HL-60 (cell line): ENCODE measurements at places on chromosomes 4 and X.
A peak's percentile ranks its signal among the peaks of the same experiment; 100 is the strongest.

- peak; percentile 85 for DNase-seq
These were observed 68.7 kb upstream of the PGM2 start for GRCh38 chr4:37757761-37758160.

GRCh38 chr4:137427411-137427810, 104.9 kb downstream of the PCDH18 start:
- no peak for DNase-seq

GRCh38 chr4:153497091-153497531, 31.0 kb downstream of the TMEM131L start:
- DNase-seq: no peak

DNA sequence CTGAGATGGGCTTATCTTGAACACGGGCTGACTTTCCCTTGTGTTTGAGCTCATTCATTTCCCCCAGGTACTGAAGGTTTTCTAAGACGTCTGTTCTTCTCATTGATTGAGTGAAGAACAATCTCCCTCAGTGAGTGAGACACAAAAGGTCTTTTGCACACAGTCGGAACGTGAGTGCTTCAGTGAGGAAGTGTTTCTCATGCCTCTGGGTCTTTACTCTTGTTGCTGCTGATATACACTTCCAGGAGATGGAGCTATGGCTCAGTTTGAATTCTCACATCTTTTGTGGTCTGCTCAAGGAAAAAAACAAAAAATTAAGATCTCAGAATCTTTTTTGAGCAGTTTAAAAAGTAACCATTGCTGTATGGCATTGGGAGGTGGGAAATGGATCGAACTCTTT, 981.9 kb upstream of the TENM3 start:
- DNase-seq: no peak

GRCh38 chrX:109270580-109271484, 211.1 kb downstream of the GUCY2F start:
- DNase-seq: peak; percentile 49

DNA sequence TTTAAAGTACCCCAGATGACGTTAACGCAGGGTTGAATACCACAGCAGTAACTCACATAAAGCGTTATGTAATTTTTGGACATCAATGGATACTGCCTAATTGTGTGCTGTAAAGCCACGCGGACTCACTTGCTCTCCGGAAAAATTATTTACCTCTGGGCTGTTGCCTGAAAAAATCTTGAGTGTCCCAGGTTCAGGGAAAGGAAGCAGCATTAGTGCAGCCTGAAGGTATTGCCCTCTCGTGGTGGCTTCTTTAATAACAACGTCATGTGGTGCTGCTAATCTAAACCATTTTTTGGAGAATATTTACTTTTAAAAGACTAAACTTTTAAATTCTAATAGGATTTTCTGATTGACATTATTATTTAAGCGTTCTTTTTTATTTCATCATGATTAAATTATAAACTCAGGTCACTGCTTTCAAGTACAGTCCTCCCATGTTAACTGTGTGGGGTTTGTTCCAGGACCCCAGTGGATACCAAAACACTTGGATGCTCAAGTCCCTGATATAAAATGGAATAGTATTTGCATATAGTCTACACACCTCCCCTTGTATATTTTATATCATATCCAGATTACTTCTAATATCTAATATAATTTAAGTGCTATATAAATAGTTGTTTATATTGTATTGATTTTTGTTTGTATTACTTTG, 384.8 kb downstream of the FAM133A start:
- no peak for DNase-seq

DNA sequence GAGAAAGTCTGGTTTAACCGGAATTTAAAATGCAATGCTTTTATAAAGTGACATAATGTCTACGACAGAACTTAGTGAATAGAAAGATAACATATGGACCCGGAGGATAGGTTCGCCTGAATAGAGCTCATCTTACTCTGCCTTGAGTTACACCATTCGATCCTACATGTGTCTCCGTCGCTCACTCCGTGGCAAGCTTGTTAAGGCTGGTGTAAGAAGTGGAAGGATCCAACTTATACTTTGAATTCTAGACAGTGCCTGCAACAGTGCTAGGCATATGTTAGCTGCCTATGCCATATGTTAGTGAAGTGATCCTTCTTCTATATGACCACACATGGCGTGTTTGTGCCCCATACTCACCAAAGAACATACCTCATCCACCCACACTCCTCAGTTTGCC, 50.9 kb downstream of the SEL1L3 start:
- DNase-seq: no peak

DNA sequence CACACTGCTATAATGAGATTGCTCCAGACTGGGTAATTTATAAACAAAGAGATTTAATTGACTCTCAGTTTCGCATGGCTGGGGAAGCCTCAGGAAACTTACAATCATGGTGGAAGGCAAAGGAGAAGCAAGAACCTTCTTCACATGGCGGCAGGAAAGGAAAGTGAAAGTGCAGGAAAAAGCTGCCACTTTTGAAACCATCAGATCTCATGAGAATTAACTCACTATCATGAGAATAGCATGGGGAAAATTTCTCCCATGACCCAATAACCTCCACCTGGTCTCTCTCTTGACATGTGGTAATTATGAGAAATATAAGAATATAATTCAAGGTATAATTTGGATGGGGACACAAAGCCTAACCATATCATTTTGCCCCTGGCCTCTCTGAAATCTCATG, 884.2 kb downstream of the GLUD2 start:
- no peak for DNase-seq

GRCh38 chrX:72573158-72573511, 492 bp upstream of the HDAC8 start:
- no peak for DNase-seq

GRCh38 chr4:145939856-145940255, 1.2 kb upstream of the ZNF827 start:
- DNase-seq: no peak

DNA sequence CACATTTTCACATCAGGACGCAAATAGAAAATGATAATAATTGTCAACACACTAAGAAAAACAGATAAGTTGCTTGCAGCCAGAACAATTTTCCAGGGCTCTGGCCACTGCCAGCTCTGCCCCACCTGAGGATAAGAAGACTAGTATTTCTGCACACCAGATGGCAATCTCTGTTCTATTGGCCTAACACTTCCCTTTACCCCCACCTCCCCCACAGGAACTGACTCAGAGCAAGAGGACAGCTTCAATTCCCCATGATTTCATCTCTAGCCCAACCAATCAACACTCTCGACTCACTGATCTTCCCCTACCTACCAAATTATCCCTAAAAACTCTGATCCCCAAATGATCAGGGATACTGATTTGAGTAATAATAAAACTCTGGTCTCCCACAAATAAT, 164.0 kb downstream of the SMARCA1 start:
- peak; percentile 21 for DNase-seq

GRCh38 chrX:10282490-10282889, 125.7 kb downstream of the CLCN4 start:
- DNase-seq: no peak

- no peak for DNase-seq
These were observed 423.8 kb downstream of the PPP4R3C start for GRCh38 chrX:27039332-27039731.

DNA sequence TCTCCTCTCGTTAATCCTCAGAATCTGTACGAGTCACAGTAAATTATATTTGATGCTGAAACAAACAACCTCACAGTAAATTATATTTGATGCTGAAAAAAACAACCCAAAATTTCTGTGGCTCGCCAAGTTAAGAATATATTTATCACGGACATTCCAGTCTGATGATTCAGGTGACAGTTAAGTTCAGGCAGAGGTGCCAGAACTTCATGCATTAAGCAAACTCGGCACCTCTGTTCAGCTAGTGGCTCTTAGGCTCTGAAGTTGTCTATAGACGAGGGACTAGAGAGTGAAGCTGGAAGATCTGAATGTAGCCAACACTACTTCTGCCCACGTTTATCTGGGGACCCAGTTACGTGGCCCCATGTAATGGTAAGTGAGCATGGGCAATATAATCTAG, 132.2 kb upstream of the AGA start:
- no peak for DNase-seq

DNA sequence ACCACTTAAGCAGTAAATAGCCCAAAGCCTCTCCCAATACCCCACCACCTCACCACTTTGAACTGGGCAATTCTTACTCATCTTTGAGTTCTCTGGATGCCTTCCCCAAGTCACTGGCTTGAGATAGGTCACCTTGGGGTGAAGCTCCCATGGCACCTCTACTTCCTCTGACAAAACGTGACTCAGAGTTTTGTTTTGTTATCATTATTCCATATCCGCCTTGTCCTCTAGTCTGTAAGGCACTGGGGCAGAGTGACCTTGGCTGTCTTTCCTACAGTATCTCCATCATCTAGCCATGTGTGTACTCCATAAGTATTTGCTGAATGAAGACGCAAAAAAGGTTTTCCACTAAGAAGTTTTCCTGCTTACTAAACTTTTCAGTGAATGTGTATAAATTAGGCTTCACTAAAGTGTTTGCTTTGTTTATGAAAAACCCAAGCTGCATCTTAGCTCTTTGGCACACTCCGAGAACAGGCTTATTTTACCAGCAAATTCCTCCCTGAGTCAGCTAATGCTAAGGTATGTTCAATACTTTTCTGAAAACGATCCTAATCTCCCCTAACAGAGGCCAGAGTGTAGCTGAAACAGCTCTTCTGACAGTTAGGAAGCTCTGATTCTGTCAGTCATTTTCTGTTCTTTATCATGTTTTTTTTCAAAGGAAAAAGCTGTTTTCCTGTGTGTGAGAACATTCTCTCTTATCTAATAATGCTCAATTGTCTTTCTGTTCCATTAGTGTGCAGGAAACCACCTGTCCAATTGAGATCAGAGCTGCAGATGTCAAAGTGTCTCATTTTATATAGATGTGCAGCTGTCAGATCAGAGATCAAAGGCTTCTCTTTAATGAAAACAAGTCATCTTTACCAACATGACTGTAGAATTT, 30.2 kb upstream of the TSPAN5 start:
- no peak for DNase-seq

- DNase-seq: no peak
These were observed 30.3 kb downstream of the SEPSECS start for GRCh38 chr4:25129917-25130316.

- DNase-seq: no peak
These were observed 362.7 kb downstream of the STIM2 start for GRCh38 chr4:27223326-27223725.

- DNase-seq: no peak
These were observed 107.1 kb downstream of the TMEM131L start for GRCh38 chr4:153573221-153573620.

GRCh38 chr4:113561092-113561491, 200.4 kb downstream of the CAMK2D start:
- DNase-seq: no peak

DNA sequence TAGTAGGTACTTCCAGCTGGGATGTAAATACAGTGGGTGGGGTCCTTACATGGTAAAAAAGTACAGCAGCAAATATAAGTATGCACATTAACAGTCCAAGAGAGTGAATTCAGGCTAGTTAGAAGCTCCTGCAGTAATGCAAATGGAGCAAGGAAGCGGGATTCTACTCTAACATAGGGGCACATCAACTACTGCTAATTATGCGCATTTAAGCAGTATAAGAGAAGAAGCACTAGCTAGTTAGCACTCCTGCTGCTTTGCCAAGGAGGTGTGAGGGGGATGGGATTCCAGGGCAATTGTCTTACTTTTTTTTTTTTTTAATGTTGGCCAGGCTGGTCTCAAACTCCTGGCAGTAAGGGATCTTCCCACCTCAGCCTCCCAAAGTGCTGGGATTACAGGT, 284.1 kb downstream of the CHIC1 start:
- DNase-seq: no peak

DNA sequence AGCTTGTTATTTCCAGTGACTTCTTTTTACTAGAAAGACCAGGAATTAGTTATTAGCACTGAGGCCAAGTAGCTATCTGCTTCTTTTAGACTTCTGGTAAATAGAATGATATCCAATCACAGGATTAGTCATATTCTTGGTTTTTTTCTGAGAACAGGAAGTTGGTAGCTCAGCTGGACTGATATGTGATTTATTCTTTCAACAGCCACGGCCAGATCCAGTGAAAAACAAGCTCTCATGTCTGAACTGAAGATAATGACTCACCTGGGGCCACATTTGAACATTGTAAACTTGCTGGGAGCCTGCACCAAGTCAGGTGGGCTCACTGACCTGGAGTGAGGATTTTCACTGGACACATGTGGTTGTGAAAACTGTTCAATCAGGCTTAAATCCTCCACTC, 48.6 kb downstream of the PDGFRA start:
- no peak for DNase-seq

DNA sequence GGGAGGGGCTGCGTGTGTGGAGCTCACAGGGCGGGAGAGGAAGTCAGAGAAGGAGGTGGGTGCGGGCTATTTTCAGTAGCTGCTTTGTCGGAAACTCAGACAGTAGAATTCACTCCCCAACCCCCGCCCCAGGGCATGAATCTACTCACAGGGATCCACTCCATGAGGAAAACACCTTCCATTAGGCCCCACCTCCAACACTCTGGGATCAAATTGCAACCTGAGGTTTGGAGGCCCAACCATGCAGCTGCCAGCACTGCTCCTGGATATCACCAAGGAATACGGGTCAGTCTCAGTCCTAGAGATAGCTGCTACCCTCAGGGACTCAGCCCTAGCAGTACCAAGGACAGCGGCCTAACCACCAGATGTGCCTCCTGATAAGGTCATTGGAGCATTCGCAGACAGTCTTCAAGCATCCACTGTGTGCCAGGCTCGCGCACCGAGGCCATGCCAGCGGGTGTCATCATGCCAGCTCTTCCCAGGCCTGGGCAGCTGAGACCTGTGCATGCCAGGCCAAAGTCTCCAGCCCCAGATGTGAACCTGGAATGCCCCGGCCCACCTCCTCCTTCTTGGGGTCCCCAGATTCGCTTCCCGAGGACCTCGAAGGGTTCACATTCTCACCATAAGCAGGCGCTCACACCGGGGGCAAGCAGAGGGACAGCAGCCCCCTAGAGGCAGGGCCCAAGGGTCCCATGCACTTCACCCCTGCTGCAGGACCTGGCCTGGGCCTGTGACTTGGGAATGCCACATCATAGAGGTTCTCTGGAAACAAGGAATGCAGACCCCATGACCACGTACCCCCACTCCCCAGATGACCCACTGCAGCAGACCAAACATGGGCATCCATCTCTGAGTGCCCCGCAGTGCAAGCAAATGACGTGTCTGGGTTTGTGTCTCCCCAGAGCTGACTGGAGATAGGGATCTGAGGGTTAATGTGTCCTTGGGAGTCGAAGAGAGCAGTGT, 102.3 kb downstream of the ADRA2C start:
- peak; percentile 17 for DNase-seq

- DNase-seq: no peak
These were observed 47.5 kb downstream of the CCNI start for GRCh38 chr4:77028246-77028645.

DNA sequence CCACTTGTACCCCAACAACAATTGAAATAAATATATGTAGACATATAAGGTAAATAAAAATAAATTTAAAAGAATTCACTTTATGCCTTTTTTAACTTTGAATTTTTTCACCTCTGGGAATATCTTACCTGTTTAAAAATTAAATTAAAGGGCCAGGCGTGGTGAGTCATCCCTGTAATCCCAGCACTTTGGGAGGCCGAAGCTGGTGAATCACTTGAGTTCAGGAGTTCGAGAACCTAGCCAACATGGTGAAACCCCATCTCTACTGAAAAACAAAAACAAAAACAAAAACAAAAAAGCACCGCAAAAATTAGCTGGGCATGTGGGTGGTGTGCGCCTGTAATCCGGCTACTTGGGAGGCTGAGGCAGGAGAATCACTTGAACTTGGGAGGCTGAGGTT, 164.8 kb downstream of the AASDH start:
- no peak for DNase-seq
